Substantia nigra (tissue), 51 donors: ENCODE measurements at places on chromosomes 3 and 15.

DNA sequence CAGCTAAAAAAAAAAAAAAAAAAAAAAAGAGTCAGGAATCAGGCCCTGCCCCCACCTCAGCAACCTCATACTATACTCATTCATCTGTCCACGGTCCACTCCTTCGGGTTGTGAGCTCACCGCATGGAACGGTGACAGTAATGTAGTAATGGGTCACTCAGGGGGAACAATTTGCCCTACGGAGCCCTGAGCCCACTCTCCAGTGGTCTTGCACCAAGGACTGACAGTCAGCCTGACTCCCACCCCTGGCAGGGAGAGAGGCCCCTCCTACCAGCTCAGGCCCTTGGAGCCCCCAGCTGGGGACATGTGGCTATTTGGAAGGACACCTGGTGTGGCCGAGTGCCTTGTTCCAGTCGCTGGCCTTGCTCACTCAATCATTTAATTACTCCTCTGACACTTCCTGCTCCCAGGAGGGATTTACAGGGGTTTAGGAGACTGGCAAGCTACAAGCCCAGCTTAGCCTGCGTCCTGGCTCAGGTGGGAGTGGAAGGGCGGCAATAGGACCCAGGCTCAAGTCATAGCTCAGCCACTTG lies 19.9 kb upstream of the CACNA2D2 start:
- DNase-seq = no peak

DNA sequence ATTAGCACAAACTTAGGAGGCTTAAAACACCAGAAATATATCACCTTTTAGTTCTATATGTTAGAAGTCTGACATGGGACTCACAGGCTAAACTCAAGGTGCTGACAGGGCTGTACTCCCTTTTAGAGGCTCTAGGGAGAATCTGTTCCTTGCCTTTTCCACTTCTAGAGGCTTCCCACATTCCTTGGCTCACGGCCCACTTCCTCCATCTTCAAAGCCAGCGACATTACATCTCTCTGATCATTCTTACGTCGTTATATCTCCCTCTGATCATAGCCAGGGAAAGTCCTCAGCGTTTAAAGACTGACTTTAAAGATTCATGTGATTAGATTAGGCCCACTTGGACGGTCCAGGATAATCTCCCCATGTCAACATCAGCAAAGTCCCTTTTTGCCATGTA lies 166.3 kb downstream of the GREM1 start:
- no peak for DNase-seq

DNA sequence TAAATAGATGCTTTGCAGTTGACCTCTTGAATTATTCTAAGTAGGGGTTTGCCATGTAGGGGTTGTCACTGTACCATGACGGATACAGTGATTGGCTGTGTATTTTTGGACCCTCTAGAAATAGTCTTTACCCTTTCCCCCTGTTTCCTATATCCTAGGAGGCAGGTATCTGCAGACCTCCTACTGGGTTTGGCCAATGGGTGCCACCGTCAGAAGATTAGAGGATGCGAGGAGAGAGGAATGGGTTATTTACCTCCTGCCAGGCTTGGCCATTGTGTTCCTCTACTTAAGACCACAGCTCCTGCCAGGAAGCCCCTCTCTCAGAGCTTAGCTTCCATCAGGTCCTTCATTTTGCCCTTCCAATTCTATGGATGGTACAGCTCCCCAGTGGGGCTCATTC lies 40.2 kb upstream of the CLRN1 start:
- no peak for DNase-seq

DNA sequence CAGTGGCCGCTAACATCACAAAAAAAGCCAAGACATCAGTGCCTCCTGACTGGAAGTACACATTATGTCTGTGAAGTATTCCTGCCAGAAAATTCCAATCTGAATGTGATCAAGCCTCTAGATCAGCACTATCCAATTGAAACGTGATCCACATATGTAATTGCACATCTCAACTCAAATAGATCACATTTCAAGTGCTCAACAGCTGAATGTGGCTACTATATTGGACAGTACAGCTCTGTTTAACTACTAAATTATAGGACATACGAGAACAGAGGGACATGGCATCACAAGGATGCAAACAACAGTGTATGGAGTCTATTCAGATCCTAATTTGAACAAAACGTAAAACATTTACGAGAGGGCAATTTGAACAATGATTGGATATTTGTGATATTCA lies 542 bp upstream of the UBAP1L start:
- no peak for DNase-seq

DNA sequence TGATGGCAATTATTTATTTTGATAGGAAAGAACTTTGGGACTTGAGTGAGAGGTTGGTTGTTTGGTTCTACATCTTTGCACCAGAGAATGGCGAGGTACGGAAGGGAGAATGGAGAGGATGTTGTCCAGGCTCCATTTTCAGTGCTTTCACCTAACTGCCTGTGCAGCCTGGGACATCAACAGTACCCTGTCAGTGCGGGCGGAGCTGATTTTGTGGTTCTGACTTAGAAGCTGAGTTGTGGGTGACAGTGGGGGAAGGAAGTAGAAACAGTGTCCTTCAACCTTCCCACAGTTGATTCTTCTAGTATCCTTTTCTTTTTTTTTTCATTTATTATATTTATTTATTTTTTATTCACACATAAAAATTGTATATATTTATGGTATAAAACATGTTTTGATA lies 95.3 kb downstream of the TIGIT start:
- DNase-seq = no peak

GRCh38 chr3:158522221-158523136 lies 48.5 kb upstream of the MLF1 start:
- DNase-seq = no peak

GRCh38 chr15:73897441-73898261 lies 24.3 kb downstream of the TBC1D21 start:
- no peak for DNase-seq

GRCh38 chr3:113169891-113170452 lies 41.4 kb upstream of the BOC start:
- no peak for DNase-seq

- no peak for DNase-seq
These were observed 91.3 kb downstream of the UACA start for GRCh38 chr15:70672081-70672480.

GRCh38 chr3:31755926-31756658 lies 223.4 kb downstream of the STT3B start:
- DNase-seq = no peak
